ENCODE measurements at places on chromosomes 7 and 10. TPM values are rescaled to one million over a fixed set of nuclear protein-coding genes. Genes with fewer than 3 reads are reported as not detected.

DNA sequence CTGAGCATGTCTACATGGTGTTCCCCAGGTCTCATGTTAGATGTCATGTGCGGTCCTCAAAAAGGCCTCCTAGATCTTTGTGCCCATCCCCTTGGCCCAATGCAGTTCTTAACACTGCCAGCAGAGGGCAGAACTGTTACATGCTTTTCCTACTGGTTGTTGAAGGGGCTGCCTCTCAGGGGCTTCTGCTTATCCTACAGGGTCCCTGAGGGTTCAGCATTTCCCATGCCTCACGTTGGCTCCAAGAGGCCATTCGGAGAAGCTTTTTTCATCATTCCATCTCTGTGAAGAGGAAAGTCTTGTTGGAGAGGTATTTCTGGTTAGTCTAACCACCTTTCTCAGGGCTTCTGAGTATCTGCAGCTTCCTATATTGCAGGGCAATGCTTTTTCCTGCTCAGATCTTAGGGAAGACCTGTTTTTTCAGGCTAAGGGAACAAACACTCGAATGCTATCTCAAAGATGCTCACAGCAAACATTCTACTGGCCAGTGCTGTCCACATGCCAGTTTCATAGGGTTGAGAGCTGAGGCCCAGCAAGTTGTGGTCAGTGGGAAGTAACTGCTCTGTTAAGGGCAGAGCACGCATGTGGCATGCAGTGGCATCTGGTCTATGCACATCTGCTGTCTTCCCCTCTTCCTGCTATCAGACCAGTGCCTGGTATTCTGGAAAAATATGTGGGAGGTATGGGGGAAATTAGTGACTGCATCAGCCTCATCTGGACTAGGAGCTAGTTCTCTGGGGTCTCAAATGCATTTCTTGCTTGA is 31.5 kb downstream of the MBL2 start:
- no peaks in the 10 kb centered on the region for H3K4me1 ChIP-seq
- no peak overlapping the region for H3K27ac ChIP-seq
- H3K36me3 ChIP-seq = no peaks in the 10 kb centered on the region
- no peak overlapping the region for H3K4me3 ChIP-seq
- peak; percentile 90 for DNase-seq
- H3K27me3 ChIP-seq = no peaks in the 10 kb centered on the region

DNA sequence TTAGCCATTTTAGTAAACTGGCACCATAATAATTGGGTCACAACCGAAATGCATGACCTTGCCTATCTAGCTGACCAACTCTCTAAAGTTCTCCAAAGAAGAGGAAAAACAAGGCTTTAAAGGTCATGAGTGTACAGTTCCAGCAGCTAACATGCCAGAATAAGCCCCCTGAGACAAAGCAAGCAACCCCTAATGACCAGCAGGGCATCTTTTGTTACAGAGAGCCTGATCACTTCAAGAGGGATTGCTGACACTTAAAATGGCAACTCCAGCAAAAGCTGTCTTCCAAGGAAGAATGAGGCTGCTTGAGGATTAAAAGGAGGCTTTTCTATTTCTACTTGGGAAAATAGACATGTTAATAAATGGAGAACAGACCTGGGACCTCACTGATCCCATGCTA is 213.6 kb downstream of the CDC14C start:
- H3K27ac ChIP-seq = no peak overlapping the region
- no peak for DNase-seq
- H3K36me3 ChIP-seq = no peaks in the 10 kb centered on the region
- H3K27me3 ChIP-seq = no peaks in the 10 kb centered on the region
- H3K4me1 ChIP-seq = no peaks in the 10 kb centered on the region

GRCh38 chr7:39501358-39501757 is 64.8 kb upstream of the YAE1 start:
- H3K4me1 ChIP-seq = no peaks in the 10 kb centered on the region
- no peak for DNase-seq
- no peaks in the 10 kb centered on the region for H3K36me3 ChIP-seq

GRCh38 chr7:91843831-91844230 is 36.7 kb downstream of the MTERF1 start:
- no peaks in the 10 kb centered on the region for H3K27me3 ChIP-seq
- H3K4me3 ChIP-seq = no peak overlapping the region
- H3K27ac ChIP-seq = no peak overlapping the region
- no peaks in the 10 kb centered on the region for H3K36me3 ChIP-seq

DNA sequence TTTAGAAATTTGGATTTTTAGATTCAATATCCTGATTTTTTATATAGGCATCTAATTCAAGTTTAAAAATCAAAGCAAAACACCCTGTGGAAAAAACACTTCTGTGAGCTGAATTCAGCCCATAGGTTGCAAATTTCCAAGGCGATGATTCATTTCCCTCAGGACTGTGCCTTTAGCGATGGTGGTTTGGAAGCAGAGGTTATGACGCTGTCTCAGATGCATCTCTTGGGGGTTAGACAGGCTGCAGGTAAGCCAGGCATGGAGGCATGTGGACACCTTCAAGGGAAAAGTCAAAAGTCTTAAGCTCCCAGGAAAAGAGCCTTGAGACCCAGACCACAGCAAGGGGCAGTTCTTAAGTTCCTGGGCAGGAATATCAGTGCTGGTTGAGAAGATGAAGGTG is 9.5 kb upstream of the FRA10AC1 start:
- no peak overlapping the region for H3K27ac ChIP-seq
- H3K4me1 ChIP-seq = no peaks in the 10 kb centered on the region
- H3K36me3 ChIP-seq = no peaks in the 10 kb centered on the region

The NRG3 gene
- total RNA-seq = under 0.01 TPM

The ANXA8 gene
- not detected for total RNA-seq

The CHCHD1 gene
- 31.8 TPM for total RNA-seq

The MKI67 gene
- 0.17 TPM for total RNA-seq

The DENND11 gene
- total RNA-seq = 25.4 TPM

- peaks cover 14% of the 10 kb centered on the region for H3K4me1 ChIP-seq
- no peaks in the 10 kb centered on the region for H3K36me3 ChIP-seq
- no peak overlapping the region for H3K4me3 ChIP-seq
- H3K27ac ChIP-seq = no peak overlapping the region
These were observed 86.3 kb downstream of the TBXAS1 start for GRCh38 chr7:139915268-139915863.

GRCh38 chr10:101140950-101141615 is 10.0 kb downstream of the TLX1 start:
- peaks cover 13% of the 10 kb centered on the region for H3K4me1 ChIP-seq
- DNase-seq = no peak
- no peak overlapping the region for H3K4me3 ChIP-seq
- H3K27me3 ChIP-seq = peaks cover 100% of the 10 kb centered on the region

- no peaks in the 10 kb centered on the region for H3K36me3 ChIP-seq
- no peaks in the 10 kb centered on the region for H3K27me3 ChIP-seq
- H3K4me3 ChIP-seq = no peak overlapping the region
- H3K4me1 ChIP-seq = no peaks in the 10 kb centered on the region
- no peak for DNase-seq
These were observed 10.6 kb upstream of the LIPM start for GRCh38 chr10:88791924-88792323.

The ZNF777 gene
- 6.6 TPM for total RNA-seq

The CFAP58 gene
- total RNA-seq = 0.71 TPM

GRCh38 chr10:89337484-89337883 is 9.7 kb downstream of the IFIT3 start:
- H3K36me3 ChIP-seq = peaks cover 22% of the 10 kb centered on the region
- no peak overlapping the region for H3K27ac ChIP-seq
- H3K27me3 ChIP-seq = no peaks in the 10 kb centered on the region
- H3K4me1 ChIP-seq = peaks cover 36% of the 10 kb centered on the region
- no peak for DNase-seq

The STEAP1 gene
- total RNA-seq = 9.0 TPM

The ACTA2 gene
- 8,471 TPM for total RNA-seq

DNA sequence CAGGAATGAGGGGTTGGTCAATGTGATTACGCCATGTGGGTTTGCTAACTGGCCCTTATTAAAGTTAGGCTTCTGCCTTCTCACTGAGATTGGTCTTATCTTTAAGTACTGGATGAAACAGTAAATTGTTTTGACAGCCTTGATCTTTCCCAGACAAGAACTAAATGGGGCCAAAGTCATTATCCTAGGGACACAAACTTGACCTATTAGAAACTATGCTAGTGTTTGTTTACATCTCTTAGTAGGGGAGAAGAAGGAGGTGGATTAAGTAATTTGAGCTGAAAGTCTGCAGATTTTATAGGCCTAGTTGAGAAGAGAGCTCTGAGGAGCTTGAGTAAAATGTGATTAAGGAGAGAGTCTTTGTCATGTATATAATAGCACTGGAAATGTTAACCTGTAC is 386.9 kb downstream of the HTR7 start:
- no peak overlapping the region for H3K4me3 ChIP-seq
- no peak overlapping the region for H3K27ac ChIP-seq
- H3K36me3 ChIP-seq = no peaks in the 10 kb centered on the region
- DNase-seq = no peak

DNA sequence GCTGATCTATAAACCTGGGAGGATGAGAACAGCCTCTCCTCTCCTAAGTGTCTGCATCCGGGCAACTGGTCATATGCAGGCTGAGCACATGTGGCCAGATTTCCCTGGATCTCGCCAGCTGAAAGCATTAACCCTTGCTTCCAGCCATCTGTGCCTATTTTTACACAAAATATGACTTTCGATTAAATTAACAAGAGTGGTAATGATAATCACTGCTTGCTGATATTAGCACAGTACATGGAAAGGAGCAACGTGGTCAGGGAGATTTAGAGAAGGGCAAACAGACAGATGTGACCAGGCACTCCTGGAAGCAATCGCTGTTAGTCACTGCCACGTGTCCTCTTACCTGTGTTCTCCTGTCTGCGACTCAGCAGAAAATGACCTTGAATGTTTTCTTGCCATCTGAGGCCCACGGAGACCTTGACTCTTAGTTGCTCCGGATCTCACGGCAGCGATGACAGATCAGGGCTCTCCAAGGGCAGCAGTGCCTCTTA is 59.5 kb upstream of the NPTX2 start:
- no peaks in the 10 kb centered on the region for H3K27me3 ChIP-seq
- no peak overlapping the region for H3K27ac ChIP-seq
- H3K4me1 ChIP-seq = no peaks in the 10 kb centered on the region
- no peak overlapping the region for H3K4me3 ChIP-seq

GRCh38 chr7:87148332-87148955 is 3.8 kb upstream of the DMTF1 start:
- no peak overlapping the region for H3K27ac ChIP-seq
- H3K27me3 ChIP-seq = no peaks in the 10 kb centered on the region
- no peak overlapping the region for H3K4me3 ChIP-seq
- no peak for DNase-seq

DNA sequence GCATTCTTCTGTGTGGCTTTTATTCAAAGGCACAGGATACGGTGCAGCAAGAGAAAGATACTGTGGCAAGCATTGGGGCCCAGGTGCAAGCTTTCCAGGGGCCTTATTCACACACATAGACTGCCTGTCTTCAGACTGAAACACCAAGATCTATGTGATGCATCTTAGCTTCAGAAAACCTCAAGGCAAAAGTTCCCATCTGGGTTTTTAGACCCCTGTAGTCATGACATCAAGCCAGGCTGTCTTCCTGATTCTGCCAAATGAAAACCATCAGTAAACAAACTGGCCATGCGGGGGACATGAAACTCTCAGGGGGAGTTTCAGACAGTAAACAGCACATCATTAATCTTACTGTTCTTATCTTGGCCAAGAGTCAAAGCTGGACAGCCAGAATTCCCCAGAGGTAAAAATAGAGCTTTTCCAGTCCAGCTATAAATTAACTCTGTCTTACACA is 9.8 kb downstream of the AGBL3 start:
- peak overlapping the region; percentile 62 for H3K27ac ChIP-seq
- no peaks in the 10 kb centered on the region for H3K27me3 ChIP-seq
- peaks cover 50% of the 10 kb centered on the region for H3K4me1 ChIP-seq
- H3K36me3 ChIP-seq = peaks cover 15% of the 10 kb centered on the region
- no peak overlapping the region for H3K4me3 ChIP-seq

GRCh38 chr10:26621243-26621888 is 76.1 kb upstream of the PDSS1 start:
- H3K4me3 ChIP-seq = no peak overlapping the region
- H3K27ac ChIP-seq = no peak overlapping the region
- no peak for DNase-seq
- H3K4me1 ChIP-seq = peaks cover 10% of the 10 kb centered on the region
- H3K27me3 ChIP-seq = peaks cover 9% of the 10 kb centered on the region
- no peaks in the 10 kb centered on the region for H3K36me3 ChIP-seq

DNA sequence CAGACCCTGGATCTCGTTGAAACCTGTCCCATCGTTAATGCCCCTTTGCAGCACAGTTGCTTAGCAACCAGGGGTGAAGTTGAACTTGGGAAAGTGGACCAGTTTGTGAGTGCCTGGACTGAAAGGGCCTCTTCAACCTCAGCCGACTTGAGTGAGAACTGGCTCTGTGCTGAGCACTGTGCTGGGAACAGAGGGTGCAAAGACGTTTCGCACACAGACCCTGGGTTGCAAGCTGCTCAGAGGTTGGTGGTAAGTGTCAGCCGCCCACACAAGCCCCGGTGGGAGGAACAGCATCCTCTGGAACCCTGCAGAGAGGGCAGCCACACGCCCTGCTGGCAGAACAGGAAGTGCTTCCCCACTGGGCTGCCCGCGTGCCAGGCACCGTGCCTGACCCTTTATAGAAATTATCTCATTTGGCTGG is 89.2 kb downstream of the CARD11 start:
- no peak for DNase-seq
- H3K27me3 ChIP-seq = no peaks in the 10 kb centered on the region
- H3K27ac ChIP-seq = no peak overlapping the region

DNA sequence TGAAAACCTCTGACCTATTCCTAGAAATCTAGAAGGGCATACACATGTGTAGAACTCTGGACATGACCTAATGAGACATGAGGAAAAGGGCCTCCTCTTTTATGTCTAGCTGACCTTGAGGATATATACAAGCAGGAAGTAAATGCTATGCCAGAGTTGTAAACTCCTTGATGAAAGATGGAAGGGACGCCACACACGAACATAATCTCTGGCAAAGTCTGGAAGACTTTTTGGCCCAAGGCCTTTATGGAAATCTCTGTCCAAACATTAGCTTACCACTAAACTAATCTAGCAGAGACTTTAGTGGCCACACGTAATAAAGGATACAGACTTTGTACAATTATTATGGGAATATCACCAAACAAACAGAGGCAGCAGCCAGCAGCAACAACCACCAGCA is 138.1 kb upstream of the THSD7A start:
- no peak overlapping the region for H3K27ac ChIP-seq
- H3K36me3 ChIP-seq = no peaks in the 10 kb centered on the region
- H3K4me1 ChIP-seq = no peaks in the 10 kb centered on the region
- H3K27me3 ChIP-seq = no peaks in the 10 kb centered on the region
- no peak overlapping the region for H3K4me3 ChIP-seq
- no peak for DNase-seq

GRCh38 chr7:16688249-16688648 is 42.3 kb downstream of the BZW2 start:
- H3K36me3 ChIP-seq = peaks cover 68% of the 10 kb centered on the region
- no peak overlapping the region for H3K4me3 ChIP-seq
- H3K27me3 ChIP-seq = no peaks in the 10 kb centered on the region
- DNase-seq = no peak

- peak; percentile 19 for DNase-seq
- peaks cover 22% of the 10 kb centered on the region for H3K36me3 ChIP-seq
- no peaks in the 10 kb centered on the region for H3K27me3 ChIP-seq
These were observed 67.1 kb upstream of the AGBL3 start for GRCh38 chr7:134919240-134919641.

The AKR1C1 gene
- total RNA-seq = 88.6 TPM

The OR9A2 gene
- total RNA-seq = not detected

- peak; percentile 92 for DNase-seq
- H3K4me3 ChIP-seq = no peak overlapping the region
- H3K36me3 ChIP-seq = no peaks in the 10 kb centered on the region
- no peaks in the 10 kb centered on the region for H3K27me3 ChIP-seq
- H3K4me1 ChIP-seq = peaks cover 42% of the 10 kb centered on the region
- H3K27ac ChIP-seq = peak overlapping the region; percentile 52
These were observed 102.9 kb upstream of the FAM20C start for GRCh38 chr7:89232-90019.

The ADRA2A gene
- total RNA-seq = 0.42 TPM

GRCh38 chr7:71868797-71869196 is 543.3 kb downstream of the CALN1 start:
- H3K4me1 ChIP-seq = no peaks in the 10 kb centered on the region
- no peaks in the 10 kb centered on the region for H3K27me3 ChIP-seq
- no peak overlapping the region for H3K4me3 ChIP-seq
